ENCODE measurements at places on chromosomes 1 and 21. TPM values are rescaled to one million over a fixed set of nuclear protein-coding genes. Genes with fewer than 3 reads are reported as not detected.

DNA sequence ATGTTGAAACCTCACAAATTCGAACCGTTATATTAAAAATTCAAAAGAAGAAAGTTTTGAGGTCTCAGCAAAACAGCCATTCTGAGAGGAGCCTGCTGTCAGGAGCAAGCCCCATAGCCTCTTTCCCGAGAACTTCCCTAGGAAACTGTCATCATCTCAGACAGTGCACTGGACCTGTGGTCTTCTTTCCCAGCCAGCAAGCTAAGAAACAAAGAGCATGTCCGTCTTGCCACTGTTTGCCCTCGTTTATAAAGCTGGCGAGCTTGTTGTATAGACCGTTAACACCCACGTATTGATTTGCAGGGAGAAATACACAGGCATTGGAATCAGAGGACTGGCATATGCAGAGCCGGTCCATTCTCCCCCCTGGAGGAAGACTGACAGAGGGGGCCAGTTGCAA, 407.0 kb downstream of the NPHP4 start:
- DNase-seq = no peak

- DNase-seq = no peak
Observed at GRCh38 chr1:166172106-166172505, 5.3 kb upstream of the FAM78B start.

- peak; percentile 62 for DNase-seq
Observed at GRCh38 chr1:67535474-67535873, 105.3 kb upstream of the SERBP1 start.

DNA sequence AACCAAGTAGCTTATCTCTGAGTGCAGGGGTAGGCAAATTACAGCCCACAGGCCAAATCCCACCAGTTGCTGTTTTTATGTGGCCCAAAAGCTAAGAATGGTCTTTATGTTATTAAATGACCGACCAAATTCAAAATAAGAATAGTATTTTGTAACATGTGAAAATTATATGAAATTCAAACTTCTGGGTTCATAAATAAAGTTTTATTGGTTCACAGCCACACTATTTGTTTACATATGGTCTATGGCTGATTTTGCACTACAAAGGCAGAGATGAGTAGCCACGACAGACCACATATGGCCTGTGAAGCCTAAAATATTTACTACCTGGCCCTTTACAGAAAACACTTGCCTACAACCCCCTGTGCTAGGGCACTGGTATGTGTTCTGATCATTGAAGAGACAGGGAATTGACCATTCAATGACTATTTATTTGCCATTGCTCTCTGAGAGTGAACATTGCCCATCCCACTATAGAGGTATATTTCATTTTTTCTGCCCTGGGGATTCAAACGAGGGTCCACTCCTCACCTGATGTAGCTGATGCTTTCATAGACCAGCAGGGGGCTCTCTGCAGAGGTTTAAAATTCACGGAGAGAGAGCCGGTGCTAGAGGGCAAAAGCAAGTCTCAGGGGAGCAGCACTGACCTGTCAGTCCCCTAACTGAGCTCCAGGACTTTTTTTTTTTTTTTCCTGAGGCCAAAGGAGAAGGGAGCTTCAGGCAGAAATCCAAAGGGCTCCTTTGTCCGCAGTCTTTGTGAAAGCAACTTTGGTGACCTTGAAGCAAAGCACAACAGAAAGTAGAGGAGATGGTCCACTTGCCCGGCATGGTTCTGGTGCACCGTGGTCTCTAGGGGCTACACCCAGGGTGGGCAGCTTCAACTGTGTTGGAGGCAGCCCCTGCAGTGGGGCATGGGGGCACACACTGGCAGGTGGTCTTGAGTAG, 7.3 kb upstream of the GNL2 start:
- DNase-seq = peak; percentile 76

- no peak for DNase-seq
Observed at GRCh38 chr21:34593954-34594531, 20.9 kb downstream of the RCAN1 start.

GRCh38 chr1:222880587-222880986, 65.7 kb downstream of the DISP1 start:
- DNase-seq = no peak

- DNase-seq = no peak
Observed at GRCh38 chr1:111417755-111418154, 9.8 kb downstream of the OVGP1 start.

DNA sequence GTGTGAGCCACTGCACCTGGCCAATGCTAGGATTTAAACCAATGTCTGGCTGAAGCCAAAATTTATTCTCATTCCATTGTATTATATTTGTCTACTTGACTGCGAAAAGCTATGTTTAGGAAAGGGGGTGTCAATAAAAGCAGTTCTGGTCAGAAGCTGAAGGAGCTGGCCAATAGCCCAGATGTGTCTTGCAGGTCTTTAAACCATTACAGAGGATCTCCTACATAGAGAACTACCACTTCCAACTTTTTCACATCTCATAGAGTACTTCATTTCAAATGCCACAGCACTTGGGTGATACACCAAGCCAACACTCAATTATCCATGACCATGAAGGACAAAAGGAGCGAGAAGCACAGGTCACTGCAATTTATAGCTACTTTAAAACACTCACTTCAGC, 2.5 kb downstream of the SYT11 start:
- no peak for DNase-seq

GRCh38 chr1:201766131-201766866, 62.7 kb upstream of the IPO9 start:
- DNase-seq = no peak

- DNase-seq = no peak
Observed at GRCh38 chr1:243549108-243549507, 293.3 kb downstream of the SDCCAG8 start.

GRCh38 chr1:162033428-162033827, 9.8 kb upstream of the OLFML2B start:
- DNase-seq = no peak

- DNase-seq = peak; percentile 30
Observed at GRCh38 chr1:42730988-42731387, 9.0 kb downstream of the CLDN19 start.

GRCh38 chr1:31666263-31666963, 21.7 kb upstream of the PEF1 start:
- no peak for DNase-seq

DNA sequence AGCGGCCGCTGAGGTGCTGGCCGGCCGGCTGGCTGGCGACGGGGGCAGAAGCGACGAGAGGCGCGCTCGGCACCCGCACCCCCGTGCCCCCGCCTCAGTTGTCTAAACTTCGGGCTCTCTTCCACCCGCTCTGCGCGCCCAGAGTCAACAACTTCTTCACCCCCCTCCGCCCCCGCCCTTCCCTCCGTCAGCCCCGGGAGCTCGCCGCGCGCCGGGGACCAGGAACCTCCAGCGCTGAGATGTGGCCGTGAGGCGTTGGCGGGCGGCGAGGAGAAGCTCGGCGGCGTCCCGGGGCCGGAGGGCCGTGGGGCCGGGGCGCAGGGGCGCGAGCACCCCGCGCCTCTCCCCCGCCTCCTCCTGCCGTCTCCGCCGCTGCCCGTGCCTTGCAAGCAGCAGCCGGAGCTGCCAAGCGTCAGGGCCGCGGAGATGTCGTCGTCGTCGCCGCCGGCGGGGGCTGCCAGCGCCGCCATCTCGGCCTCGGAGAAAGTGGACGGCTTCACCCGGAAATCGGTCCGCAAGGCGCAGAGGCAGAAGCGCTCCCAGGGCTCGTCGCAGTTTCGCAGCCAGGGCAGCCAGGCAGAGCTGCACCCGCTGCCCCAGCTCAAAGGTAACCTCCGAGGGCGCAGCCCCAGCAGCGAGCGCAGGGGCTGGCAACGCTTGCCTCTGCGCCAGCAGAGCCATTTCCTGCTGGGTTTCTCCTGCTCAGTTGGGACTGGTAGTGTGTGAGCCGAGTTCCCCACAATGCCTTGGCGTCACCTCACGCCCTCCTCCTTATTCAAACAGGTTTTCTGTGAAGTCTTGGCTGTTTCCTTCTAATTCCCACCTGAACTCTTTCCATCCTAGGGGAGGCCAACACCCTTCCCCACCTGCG, 710 bp downstream of the PPP2R5A start:
- peak; percentile 84 for DNase-seq

DNA sequence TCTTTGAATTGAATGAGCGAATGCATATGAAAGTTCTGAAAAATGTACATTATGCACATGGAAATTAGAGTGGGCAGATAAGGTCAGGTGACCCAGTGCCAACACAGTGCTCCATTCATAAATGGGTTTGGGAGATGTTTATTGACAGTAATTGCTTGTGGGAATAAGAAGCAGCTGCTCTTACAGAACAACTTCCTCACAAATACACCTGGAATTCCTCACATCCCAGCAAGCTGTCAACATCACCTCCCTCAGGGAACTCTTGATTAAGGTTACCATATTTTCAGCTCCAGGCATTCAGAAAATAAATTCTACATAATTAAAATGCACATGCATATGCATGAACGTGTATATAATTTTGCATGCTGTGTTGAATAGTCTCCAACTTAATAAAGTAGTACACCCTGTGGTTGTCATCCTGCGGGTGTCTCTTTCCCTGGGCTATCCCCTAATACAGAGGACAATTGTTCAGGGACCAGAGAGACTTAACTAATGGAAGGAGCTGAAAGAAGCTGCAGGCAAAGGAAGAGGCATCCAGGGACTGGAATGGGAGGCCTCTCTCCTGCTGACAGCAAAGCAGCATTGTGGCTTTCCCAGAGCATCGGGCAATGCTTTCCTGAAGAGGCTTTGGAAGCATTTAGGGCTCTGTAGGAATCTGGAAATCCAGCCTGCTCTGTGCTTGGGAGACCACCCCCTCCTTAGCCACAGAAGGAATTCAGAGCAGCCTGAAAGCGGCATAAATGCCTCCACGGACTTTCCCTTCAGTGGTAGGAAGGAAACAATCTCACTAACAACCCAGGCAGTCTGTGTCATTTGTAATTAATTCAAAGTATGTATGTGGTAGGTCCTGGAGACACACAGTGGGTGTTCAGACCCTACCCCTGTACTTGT, 55.2 kb upstream of the GNG12 start:
- DNase-seq = no peak

- no peak for DNase-seq
Observed at GRCh38 chr21:24730661-24731060, 876.6 kb downstream of the MRPL39 start.

DNA sequence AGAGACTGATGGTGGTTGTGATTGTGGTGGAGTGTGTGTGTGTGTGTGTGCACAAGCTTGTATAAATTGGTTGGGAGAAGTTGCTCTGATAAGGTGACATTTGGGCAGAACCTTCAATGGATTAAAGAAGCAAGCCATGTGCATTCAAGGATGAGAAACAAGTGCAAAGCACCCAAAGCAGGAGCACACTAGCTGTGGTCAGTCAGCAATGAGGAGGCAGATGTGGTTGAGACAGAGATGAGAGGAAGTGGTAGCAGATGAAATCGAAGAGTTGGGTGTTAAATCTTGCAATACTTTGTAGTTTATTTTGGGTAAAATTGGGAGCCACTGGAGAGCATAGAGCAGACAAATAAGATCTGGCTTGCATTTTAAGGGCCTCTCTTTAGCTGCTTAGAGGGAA, 4.4 kb upstream of the PGBD5 start:
- no peak for DNase-seq

GRCh38 chr1:214439352-214440119, 111.9 kb downstream of the PTPN14 start:
- DNase-seq = no peak

- no peak for DNase-seq
Observed at GRCh38 chr1:18055156-18055555, 52.4 kb upstream of the IGSF21 start.

GRCh38 chr1:209607102-209607794, 23.7 kb downstream of the CAMK1G start:
- no peak for DNase-seq

GRCh38 chr1:235933017-235933765, 66.5 kb upstream of the LYST start:
- DNase-seq = no peak

- DNase-seq = no peak
Observed at GRCh38 chr1:213829780-213830179, 158.0 kb upstream of the PROX1 start.

GRCh38 chr1:118985640-118986554, 2.2 kb downstream of the TBX15 start:
- DNase-seq = no peak

DNA sequence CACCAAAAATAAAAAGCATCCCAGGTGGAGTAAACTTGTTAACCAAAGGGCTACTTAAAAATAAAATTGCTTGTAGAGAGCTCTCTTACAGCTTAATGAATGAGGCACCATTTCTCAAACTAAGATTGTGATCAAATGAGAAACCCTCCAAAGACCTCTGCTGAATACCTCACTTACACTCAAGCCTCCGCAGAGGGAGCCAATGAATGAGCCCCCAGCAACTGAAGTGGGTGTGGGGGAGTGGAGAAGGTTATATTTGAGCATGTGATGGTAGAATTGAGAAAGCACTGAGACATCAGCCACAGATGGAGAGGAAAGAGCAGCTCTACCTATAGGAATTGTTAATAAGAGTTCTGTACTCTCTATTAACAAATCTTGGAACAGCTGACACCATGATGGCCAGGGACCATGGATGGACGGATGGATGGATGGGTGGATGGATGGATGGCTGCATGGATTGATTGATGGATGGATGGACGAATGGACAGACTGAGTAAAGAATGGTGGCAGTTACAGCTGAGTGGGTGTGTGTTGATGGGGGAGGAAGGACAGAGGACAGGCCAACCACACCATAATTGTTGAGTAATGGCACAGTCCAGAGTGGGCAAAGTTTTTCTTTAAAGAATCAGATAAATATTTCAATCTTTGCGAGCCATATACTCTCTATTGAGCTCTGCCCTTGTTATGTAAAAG, 20.3 kb upstream of the TIAM1 start:
- DNase-seq = no peak

DNA sequence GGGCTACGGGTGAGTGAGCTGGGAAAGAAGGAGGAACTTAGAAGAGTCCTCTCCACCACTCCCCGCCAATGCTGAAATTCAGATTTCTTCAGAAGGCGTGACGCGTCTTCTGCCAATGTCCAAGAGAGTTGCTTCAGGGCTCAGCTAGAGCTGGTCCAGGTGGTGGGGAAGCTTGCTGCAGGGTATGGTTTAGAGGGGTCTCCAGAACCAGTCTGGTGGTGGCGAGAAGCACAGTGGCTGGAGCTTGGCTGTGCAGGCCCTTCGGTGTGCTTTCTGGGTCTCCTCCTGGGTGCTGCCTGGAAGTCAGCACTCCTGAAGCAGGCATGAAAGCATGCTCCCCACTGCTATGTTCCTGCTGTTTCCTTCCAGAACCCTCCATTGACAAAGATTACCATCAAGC, 387.2 kb downstream of the PTPRU start:
- DNase-seq = no peak

CD5L gene
- total RNA-seq = not detected

NCAM2 gene
- total RNA-seq = not detected

MAEL gene
- not detected for total RNA-seq

SH3D21 gene
- total RNA-seq = 10.6 TPM

IFI44L gene
- not detected for total RNA-seq

PLA2G2D gene
- not detected for total RNA-seq

MAN1C1 gene
- 4.9 TPM for total RNA-seq

ADGRL4 gene
- total RNA-seq = not detected

CRB1 gene
- total RNA-seq = not detected

DISP3 gene
- total RNA-seq = 0.97 TPM

TAS1R1 gene
- not detected for total RNA-seq

GNB1 gene
- total RNA-seq = 563 TPM

ADORA1 gene
- not detected for total RNA-seq

Data from OCI-LY7 (cell line).